ENCODE measurements at places on chromosomes 5 and 9. TPM values are rescaled to one million over a fixed set of nuclear protein-coding genes. Genes with fewer than 3 reads are reported as not detected.

DNA sequence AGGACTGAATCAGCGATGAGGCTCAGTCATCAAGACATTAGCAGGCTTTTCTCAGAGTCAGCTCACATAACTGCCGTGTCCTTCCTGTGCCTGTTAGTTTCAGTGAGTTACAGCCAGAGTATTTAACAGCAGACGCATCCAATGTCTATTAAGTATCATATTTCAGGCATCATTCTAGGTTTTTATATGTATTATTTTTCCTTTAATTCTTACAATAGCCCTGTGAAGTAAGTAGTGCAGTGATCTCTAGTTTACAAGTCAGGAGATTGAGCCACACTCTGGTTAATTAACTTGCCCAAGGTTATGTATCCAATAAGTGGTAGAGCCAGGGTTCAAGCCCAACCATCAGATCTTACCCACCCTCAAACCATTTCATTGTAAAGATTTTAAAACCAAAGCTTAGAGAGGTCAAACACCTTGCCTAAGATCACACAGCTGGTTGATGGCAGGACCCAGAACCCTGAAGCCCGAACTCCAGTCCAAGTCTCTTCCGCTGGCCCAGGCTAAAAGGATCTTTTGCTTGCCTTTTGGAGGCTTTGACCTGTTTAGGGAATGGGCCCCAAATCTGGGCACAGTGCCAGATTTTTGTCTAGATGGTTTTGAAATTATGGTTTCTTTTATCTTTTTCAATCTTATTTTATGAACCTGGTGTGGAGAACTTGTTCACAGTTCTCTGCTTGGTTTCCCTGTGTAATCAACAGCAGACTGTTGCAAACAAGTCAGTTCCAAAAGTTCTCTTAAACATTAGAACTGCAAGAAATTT, 261.2 kb upstream of the CLINT1 start:
- peak; percentile 51 for DNase-seq
- H3K4me3 ChIP-seq = no peak overlapping the region
- no peak overlapping the region for H3K27ac ChIP-seq
- H3K27me3 ChIP-seq = peaks cover 6% of the 10 kb centered on the region
- H3K4me1 ChIP-seq = no peaks in the 10 kb centered on the region
- H3K36me3 ChIP-seq = no peaks in the 10 kb centered on the region

GRCh38 chr9:1034271-1034670, 15.9 kb upstream of the DMRT2 start:
- H3K27me3 ChIP-seq = peaks cover 18% of the 10 kb centered on the region
- H3K27ac ChIP-seq = no peak overlapping the region
- no peak for DNase-seq

- H3K27ac ChIP-seq = no peak overlapping the region
- no peaks in the 10 kb centered on the region for H3K4me1 ChIP-seq
- H3K36me3 ChIP-seq = no peaks in the 10 kb centered on the region
- no peak overlapping the region for H3K4me3 ChIP-seq
- H3K27me3 ChIP-seq = no peaks in the 10 kb centered on the region
Observed at GRCh38 chr9:112819635-112820496, 69.3 kb downstream of the SNX30 start.

- H3K4me3 ChIP-seq = no peak overlapping the region
- no peak for DNase-seq
- no peak overlapping the region for H3K27ac ChIP-seq
- no peaks in the 10 kb centered on the region for H3K27me3 ChIP-seq
- H3K36me3 ChIP-seq = no peaks in the 10 kb centered on the region
- H3K4me1 ChIP-seq = no peaks in the 10 kb centered on the region
Observed at GRCh38 chr5:156149213-156149612, 177.8 kb upstream of the SGCD start.

- H3K4me1 ChIP-seq = no peaks in the 10 kb centered on the region
- H3K27me3 ChIP-seq = no peaks in the 10 kb centered on the region
- H3K27ac ChIP-seq = no peak overlapping the region
- H3K4me3 ChIP-seq = no peak overlapping the region
- DNase-seq = no peak
- H3K36me3 ChIP-seq = no peaks in the 10 kb centered on the region
Observed at GRCh38 chr5:53180538-53180937, 71.0 kb upstream of the MOCS2 start.

DNA sequence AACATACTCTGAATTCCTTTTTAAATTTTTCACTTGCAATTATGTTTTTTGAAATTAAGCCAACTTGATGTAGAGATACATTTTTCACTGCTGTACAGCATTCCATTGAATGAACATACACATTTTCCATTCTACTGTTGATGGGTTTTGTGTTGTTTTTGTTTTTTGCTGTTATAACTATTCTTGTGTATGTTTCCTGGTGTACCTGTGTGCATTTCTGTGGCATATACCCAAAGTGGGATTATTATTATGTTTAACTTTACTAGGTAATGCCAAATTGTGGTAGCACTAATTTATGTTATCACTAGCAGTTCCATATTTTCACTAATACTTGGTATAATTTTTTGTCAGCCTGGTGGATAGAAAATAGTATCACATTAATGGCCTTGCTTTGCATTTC, 2.7 kb downstream of the RFESD start:
- no peaks in the 10 kb centered on the region for H3K36me3 ChIP-seq
- H3K27me3 ChIP-seq = no peaks in the 10 kb centered on the region
- H3K4me3 ChIP-seq = no peak overlapping the region
- H3K27ac ChIP-seq = no peak overlapping the region
- peaks cover 16% of the 10 kb centered on the region for H3K4me1 ChIP-seq
- no peak for DNase-seq

DNA sequence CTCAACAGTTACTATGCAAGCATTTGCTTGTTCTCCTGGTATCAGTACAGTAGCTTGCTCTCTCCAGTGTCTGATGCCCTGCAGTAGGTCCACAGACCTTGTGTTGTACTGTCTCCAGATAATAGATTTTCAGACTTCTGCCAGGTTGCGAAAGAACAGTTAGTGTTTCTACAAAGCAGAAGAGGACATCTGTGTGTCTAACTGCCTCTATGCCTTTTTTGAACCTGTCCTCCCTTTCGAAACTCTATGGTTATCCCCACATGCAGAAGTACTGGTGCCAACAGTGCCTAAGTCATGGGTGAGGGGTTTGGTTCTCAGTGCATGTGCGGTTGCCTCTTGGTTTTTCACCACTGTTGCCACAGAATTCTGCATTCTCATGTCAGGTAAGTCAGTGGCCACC, 45.9 kb downstream of the KCNN2 start:
- H3K4me1 ChIP-seq = no peaks in the 10 kb centered on the region
- H3K27ac ChIP-seq = no peak overlapping the region
- H3K36me3 ChIP-seq = no peaks in the 10 kb centered on the region
- peaks cover 27% of the 10 kb centered on the region for H3K27me3 ChIP-seq
- no peak for DNase-seq

DNA sequence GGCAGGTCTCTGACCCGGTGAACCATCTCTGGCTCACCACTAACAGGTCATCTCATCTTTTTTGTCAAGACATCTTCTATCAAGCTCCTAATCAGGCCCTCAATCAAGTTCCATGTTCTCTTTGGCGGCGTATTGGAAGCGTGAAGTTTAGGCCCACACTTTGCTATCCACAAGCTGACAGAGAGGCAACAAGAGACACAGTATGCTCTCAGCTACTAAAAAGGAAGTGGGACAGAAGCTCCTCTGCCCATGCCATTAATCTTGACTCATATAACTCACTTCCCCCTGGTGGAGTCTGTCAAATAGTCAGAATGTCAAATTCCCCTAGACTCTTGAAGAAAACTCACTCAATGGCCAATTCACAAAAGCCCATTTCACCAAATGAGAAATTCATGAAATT, 77.6 kb upstream of the TMC1 start:
- no peak overlapping the region for H3K4me3 ChIP-seq
- no peaks in the 10 kb centered on the region for H3K27me3 ChIP-seq
- H3K36me3 ChIP-seq = no peaks in the 10 kb centered on the region
- H3K27ac ChIP-seq = peak overlapping the region; percentile 82

GRCh38 chr9:123401879-123402513, 46.0 kb downstream of the CRB2 start:
- no peak overlapping the region for H3K4me3 ChIP-seq
- H3K27ac ChIP-seq = no peak overlapping the region
- no peaks in the 10 kb centered on the region for H3K36me3 ChIP-seq
- no peaks in the 10 kb centered on the region for H3K27me3 ChIP-seq

GRCh38 chr5:78550891-78551290, 97.7 kb downstream of the LHFPL2 start:
- H3K36me3 ChIP-seq = no peaks in the 10 kb centered on the region
- H3K4me3 ChIP-seq = no peak overlapping the region
- no peak overlapping the region for H3K27ac ChIP-seq
- H3K27me3 ChIP-seq = no peaks in the 10 kb centered on the region
- H3K4me1 ChIP-seq = no peaks in the 10 kb centered on the region

DNA sequence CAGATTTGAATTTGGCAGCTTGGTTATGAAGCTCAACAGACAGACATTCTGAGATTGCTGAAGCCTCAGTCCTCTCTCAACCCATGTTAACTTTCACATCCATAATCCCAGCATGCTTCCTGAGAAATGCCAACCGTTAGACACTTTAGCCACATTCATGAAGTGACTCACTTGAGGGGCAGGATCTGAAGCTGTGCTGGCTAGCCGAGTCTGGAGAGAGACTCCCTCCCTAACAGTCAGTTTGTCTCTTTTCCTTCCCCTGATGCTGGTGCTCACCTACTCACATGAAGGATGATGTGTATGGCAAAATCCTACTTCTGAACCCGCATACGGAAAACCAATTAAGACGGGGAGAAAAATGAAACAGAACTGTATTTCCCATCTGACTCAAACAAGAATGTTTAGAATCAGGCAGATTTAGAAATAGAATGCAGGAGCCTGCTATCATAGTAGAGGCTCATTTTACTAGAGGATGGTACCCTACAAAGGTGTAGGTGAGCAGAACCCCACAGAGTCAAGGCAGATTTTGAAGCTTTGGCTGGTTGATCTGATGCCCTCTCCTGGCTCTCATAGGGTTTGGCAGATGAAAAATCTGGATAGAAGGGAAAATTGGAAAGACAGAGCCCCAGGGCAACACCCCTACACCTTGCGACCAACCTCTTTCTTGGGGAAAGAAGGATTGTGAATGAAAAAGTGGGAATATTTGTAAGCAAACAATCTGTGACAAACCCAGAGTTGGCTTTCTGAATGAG, 150.9 kb upstream of the LHFPL2 start:
- no peaks in the 10 kb centered on the region for H3K27me3 ChIP-seq
- no peak overlapping the region for H3K4me3 ChIP-seq
- DNase-seq = no peak
- H3K4me1 ChIP-seq = peaks cover 7% of the 10 kb centered on the region
- H3K36me3 ChIP-seq = no peaks in the 10 kb centered on the region

DNA sequence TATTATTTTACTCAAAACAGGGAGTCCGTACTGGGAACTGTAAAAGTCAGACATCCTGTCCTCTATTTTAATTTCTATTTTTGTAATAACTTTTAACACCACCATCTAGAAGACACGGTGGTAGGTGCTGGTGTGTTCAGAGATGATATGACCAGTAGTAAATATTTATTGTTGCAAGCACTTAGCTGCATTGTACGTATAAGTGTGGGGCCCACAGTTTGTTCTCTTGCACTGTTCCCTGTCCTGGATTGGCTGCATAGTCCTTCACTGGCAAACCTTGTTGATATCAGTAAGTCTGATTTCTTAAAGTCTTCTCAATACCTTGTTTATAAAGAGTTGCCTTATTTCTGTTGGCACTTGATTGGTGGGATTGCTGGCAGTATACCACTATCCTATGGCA, 24.6 kb upstream of the IL9 start:
- H3K4me3 ChIP-seq = no peak overlapping the region
- H3K4me1 ChIP-seq = no peaks in the 10 kb centered on the region
- peaks cover 14% of the 10 kb centered on the region for H3K27me3 ChIP-seq
- no peaks in the 10 kb centered on the region for H3K36me3 ChIP-seq
- no peak for DNase-seq
- H3K27ac ChIP-seq = no peak overlapping the region

DNA sequence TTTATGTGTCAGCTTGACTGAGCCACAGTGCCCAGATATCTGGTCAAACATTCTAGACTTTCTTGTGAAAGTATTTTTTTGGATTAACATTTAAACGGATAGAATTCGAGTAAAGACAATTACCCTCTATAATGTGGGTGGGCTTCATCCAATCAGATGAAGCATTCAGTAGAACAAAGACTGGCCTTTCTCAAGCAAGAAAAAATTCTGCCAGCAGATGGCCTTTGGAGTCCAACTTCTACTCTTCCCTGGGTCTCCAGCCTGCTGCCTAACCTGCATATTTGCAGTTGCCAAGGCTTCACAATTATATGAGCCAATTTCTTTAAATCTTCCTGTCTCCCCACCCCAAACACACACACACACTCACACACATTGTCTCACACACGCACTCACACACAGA, 86.4 kb downstream of the MED10 start:
- H3K27me3 ChIP-seq = peaks cover 11% of the 10 kb centered on the region
- H3K36me3 ChIP-seq = no peaks in the 10 kb centered on the region
- H3K4me3 ChIP-seq = no peak overlapping the region

DNA sequence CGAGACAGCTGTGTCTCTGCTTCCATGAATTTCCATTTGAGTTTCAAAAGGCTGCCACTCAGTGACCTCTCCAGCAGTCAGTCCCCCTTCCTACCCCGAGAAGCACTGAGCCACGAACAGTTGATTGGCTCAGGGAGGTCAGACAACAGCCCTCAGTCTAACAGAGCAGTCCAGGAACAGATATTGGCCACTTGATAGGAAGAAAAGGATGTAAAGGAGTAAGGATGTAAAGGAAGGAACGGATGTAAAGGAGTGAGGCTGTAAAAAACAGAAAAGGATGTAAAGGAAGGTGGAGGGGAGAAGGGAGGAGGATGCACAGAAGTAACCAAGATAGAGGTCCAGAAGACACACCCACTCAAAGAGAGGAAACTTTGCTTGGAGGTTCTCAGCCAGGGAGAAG, 3.2 kb upstream of the NR4A3 start:
- peak overlapping the region; percentile 87 for H3K4me3 ChIP-seq
- 0 out of 2 replicates have a peak, but pooled peaks cover 8% of the 10 kb centered on the region for H3K27me3 ChIP-seq
- H3K4me1 ChIP-seq = peaks cover 28% of the 10 kb centered on the region
- H3K36me3 ChIP-seq = no peaks in the 10 kb centered on the region

- H3K27me3 ChIP-seq = no peaks in the 10 kb centered on the region
- H3K4me3 ChIP-seq = no peak overlapping the region
- H3K27ac ChIP-seq = no peak overlapping the region
- H3K36me3 ChIP-seq = no peaks in the 10 kb centered on the region
- no peak for DNase-seq
Observed at GRCh38 chr5:147534172-147534951, 24.5 kb upstream of the DPYSL3 start.

Gene TMEM174
- total RNA-seq = not detected

Gene TTC1
- 68.5 TPM for total RNA-seq

Gene FNIP1
- 23.5 TPM for total RNA-seq

Gene PHF24
- not detected for total RNA-seq

Gene GARNL3
- total RNA-seq = 18.1 TPM

Measured in PC-9 (cell line).